Ecto neural progenitor cell (in vitro differentiated cells): ENCODE measurements at places on chromosomes 13 and 19.
A peak's percentile ranks its signal among the peaks of the same experiment; 100 is the strongest.

GRCh38 chr19:6127716-6128335, 7.6 kb upstream of the ACSBG2 start:
- DNase-seq: no peak

GRCh38 chr13:33446821-33447725, 161.5 kb upstream of the STARD13 start:
- DNase-seq: no peak

GRCh38 chr13:111302045-111302726, 18.3 kb upstream of the TEX29 start:
- no peak for DNase-seq

DNA sequence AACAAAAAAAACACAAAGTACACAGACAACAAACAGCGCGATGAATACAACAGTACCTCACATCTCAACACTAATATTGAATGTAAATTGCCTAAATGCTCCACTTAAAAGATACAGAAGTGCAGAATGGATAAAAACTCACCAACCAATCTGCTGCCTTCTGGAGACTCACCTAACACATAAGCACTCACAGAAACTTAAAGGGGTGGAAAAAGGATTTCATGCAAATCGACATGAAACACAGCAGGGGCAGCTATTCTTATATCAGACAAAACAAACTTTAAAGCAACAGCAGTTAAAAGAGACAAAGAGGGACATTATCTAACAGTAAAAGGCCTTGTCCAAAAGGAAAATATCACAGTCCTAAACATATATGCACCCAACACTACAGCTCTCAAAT, 209.5 kb downstream of the ABCC4 start:
- no peak for DNase-seq

DNA sequence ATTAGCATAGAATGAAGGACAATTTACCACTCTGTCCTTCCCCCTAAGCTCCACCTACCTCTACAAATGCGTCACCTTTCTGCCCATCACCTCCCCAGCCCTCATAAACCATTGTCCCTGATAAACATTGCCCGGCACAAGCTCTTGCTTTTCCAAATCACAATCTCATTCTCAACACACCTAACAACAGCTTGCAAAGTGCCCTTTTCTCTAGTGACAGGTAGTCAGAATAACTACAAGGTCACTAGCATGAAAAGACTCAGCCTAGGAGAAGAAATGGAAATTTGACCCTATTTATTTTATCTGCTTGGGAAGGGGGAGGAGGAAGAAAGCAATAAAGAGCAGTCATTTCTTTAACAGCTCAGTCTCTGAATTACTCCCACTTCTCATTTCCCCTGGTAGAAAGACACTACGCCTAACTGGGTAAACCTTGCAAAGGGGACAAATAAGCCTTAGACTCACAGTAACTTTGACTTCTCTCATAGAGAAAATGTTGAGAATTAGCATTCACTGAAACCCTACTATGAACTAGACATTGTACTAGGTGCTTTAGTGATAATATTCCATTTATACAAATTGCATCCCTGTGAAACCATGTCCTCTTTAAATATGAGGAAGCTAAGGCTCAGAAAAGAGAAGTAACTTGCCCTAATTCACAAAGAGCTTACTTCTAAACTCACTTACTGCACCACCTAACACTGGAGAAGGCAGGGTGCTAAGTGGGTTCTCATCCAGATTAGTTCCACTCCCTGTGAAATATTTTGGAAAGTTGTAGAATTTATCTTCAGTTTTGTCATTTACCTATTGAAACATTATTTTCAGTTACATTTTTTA, 116.2 kb upstream of the FNDC3A start:
- DNase-seq: no peak

DNA sequence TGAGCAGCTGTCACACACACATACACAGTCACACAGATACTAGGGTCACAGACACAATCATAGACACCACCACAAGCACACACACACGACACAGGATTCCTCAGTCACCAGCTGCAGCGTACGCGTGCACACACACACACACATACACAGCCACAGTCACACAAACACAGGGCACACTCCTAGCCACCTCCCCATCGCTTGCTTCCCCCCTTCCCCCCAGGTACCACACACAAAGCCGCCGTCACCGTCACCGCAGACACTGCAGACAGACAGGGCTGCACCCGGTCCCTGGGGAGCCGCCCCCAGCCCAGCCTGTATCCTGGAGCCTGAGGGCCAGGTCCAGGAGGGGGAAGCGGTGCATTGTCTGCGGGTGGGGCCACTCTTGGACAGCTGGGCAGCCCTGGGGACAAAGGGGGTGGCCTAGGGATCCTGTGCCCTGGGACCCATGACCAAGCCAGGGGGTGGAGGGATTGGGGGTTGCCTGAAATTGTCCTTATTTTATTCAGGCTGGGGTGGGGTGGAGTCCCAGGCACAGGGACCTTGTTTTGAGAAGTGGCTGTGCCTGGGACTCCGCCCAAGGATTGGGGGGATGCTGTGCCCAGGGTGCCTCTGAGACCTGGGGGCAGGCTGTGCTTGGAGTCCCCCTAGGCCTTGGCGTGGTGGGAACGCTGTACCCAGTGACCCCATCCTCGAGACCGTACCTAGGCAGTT, 957 bp downstream of the NUMBL start:
- peak; percentile 57 for DNase-seq

DNA sequence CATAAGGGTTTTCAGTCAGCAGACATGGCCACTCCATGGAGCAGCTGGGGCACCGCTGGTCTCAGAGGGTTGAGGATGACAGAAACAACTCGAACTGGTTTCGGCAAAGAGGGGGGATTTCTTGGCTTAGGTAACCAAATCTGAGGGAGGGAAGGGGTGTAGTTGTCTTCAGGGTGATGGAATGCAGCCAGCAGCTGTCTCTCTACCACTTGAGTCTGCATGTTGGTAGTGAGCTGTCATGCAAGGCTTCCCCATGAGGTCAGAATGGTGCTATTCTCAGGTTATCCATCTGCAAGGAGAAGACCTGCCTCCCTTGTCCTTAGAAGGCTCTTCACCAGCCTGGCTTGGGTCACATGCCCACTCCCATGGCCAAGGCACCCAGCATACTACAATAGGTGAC, 55.6 kb upstream of the PEG3 start:
- DNase-seq: no peak

- no peak for DNase-seq
Observed at GRCh38 chr13:45331123-45331619, 9.8 kb downstream of the TPT1 start.

DNA sequence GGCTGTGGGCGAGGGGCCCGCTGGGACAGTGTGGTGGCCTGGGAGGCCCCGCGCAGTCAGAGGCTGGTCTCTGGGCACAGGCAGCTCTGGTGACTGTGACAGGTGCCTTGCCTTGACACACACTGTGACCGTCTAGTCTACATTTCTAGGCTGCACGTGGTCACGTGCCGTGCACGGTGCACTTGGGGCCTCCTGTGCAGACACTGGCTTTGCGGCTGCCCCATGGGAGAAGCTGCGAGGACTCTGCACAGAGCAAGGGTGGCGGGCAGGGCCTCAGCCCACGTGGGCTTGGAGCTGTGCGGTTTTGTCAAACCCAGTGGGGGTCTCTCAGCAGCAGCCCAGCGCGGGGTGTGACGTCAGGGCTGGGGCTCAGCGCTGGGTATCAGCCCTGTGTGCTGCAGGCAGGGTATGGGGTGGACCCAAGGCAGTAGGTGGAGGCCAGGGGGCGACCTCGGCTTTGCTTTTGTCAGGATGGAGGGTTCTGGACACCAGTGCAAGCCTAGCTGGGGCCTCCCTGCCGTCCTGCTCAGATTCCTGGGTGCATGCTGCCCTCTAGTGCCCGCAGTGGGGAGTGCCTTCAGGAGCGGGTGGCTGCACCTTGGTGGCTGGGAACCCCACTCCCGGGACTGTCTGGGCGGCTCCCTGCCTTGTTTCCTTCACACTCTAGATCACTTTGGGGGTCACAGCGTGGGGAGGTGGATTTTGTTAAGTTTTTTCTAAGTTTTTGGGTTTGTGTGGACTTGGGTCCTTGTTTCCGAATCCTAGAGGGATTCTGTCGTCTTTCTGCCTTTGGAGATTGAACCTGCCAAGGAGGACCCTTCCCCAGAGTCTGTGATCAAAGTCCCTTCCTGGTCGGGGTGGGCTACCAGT, 62.6 kb downstream of the KDM4B start:
- peak; percentile 94 for DNase-seq

DNA sequence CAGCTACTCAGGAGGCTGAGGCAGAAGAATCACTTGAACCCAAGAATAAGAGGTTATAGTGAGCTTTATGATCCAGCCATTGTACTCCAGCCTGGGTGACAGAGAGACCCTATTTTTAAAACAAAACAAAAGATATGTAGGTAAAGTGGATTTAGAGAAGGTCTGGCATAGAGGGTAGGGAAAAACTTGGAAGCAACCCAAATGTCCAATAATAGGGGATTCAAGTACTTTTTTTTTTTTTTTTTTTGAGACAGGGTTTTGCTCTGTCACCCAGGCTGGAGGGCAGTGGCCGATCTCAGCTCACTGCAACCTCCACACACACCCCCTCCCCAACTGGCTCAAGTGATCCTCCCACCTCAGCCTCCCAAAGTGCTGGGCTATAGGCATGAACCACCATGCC, 5.8 kb upstream of the PAK4 start:
- no peak for DNase-seq

DNA sequence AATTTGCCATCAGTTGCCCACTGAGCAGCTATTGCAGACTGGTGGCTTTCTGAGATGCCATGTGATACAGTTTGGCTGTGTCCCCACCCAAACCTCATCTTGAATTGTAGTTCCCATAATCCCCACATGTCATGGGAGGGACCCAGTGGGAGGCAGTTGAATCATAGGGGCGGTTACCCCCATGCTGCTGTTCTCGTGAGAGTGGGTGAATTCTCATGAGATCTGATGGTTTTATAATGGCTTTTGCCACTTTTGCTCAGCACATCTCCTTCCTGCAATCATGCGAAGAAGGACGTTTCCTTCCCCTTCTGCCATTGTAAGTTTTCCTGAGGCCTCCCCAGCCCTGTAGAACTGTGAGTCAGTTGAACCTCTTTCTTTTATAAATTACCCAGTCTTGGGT, 34.8 kb upstream of the ANKRD10 start:
- DNase-seq: no peak

DNA sequence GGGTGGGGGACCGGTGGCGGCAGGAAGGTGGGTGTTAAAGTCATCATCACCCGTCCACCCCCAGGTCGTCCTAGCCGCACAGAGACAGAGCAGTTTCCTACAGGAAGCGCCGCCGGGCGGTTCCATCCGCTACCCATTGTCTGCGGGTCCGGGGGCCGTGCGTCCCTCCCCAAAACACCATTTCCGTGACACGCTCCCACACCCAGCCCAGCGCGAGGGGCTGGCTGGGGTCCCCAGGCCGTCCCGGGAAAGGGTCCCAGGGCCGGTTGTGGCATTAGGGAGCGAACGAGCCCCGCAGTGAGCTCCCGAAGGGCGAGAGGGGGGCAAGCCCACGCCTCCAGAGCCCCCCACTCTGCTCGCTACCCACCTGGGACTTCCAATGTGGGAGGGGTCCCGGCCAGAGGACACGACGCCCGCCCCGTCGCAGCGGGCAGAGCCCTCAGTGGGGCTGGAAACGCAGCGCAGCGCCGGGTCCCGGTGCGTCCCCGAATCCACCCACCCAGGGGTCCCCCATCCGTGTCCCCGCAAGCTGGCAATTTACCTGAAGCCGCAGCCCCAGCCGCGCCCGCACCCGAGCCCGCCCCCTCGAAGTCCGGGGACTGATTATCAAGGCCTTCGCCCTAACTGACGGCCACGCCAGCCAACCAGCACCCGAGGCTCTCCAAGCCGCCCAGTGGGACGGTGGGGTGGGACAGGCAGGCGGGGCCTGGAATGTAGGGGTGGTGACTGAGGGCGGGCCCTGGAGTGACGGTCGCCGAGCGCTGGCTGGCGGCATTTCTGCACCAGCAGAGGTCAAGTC, at the start of gene KANK3:
Gene KANK3 (minus strand): TSS at position 579 of the 799 bp plus-strand sequence. CDS start 5,434 bp downstream, outside the sequence.
- peak; percentile 95 for DNase-seq

GRCh38 chr19:45677351-45678230, 9.6 kb downstream of the GIPR start:
- peak; percentile 90 for DNase-seq

DNA sequence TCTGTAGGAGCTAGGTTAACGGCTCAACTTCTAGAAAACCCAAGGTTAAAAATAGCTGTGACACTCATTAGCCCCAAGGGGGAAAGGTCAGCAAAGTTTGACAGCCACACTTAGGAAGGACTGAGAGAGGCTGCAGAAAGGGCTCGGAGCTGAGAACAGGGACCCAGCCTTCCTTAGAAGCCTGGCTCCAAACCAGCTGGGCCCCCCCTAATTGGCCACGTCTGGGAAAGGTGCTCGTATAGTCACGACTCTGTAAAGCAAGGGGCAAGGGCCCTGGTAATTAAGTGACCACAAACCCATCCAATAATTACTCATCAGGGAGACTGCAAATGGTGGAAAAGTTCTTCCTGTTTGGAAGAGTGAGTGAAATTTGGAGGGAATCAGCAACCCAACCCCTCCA, 90.5 kb downstream of the RNASEH2B start:
- DNase-seq: no peak

- DNase-seq: no peak
Observed at GRCh38 chr19:41373993-41374392, 2.3 kb upstream of the TMEM91 start.

- no peak for DNase-seq
Observed at GRCh38 chr13:44557986-44558385, 18.1 kb downstream of the TSC22D1 start.

- DNase-seq: no peak
Observed at GRCh38 chr13:20824762-20825476, 51.2 kb upstream of the EEF1AKMT1 start.

- no peak for DNase-seq
Observed at GRCh38 chr13:42907745-42908144, 84.3 kb downstream of the EPSTI1 start.

GRCh38 chr13:52348071-52348470, 57.9 kb downstream of the THSD1 start:
- no peak for DNase-seq

DNA sequence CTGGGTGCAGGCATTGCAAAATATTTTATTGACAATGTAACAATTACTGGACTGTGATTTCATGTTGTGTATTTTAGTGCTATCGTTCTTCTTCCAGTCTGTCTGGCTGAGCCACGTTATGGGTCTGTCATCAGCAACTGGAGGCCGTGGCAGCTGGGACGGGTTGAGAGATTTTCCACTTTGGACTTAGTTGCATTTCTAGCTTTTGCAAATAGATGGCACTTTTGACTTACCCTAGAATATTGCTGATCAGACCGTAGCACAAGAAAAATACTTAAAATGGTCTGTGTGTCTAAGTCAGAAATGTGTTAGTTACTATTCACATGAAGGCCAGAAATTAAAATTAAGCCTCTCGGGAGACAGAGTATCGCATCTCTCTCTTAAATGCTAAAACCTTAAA, 211.1 kb downstream of the TEX29 start:
- DNase-seq: no peak

GRCh38 chr19:5149932-5150901, 181.3 kb downstream of the KDM4B start:
- peak; percentile 52 for DNase-seq

GRCh38 chr13:22505489-22505888, 675.3 kb upstream of the SGCG start:
- DNase-seq: no peak

DNA sequence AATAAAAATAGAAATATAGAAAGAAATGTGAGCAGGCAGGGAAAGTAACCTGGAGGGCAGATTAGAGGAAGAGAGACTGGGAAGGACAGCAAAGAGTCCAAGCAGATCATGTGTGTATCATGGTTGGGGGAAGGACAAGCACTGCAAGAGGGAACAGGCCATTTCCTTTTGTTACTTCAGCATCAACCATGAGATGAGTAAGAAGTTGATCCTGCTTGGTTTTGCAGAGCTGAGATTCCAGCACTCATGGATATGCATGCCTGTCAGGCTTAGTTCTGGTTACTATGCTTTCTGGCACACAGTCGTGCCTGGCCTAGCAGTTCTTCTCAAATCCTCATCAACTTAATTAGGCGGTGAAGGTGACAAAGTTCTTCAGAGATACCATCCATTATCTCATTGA, 18.1 kb downstream of the NALCN start:
- no peak for DNase-seq
